Stimulated activated CD4-positive, alpha-beta T cell treated with anti-CD3 and anti-CD28 coated beads, Interleukin-1b, Interleukin-23, amount 100 ng/mL, for 24 hours (primary cell): ENCODE measurements at places on chromosomes 7 and 10.

- DNase-seq = no peak
Measured at GRCh38 chr7:131004371-131004770, 270.4 kb upstream of the KLF14 start.

- no peak for DNase-seq
Measured at GRCh38 chr7:50496569-50496968, 46.4 kb upstream of the FIGNL1 start.

DNA sequence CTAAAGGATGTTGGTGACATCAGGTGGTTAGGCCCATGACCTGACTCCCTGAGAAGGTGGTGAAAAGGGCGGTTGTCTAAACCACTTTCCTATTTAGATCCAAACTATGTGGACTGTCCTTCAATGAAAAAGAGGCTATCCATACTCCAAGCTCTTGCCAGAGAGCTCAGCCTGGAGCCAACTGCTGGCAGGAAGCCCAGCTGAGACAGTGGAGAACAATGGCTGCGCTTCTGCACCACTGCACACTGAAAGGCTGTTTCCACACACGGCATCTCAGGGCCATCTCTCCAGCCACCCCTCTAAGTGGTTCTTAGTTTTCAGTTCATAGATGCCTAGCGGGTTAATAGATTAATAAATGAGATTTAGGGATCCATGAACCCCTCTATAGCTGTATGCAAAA is 488.8 kb upstream of the ZMIZ1 start:
- DNase-seq = no peak

DNA sequence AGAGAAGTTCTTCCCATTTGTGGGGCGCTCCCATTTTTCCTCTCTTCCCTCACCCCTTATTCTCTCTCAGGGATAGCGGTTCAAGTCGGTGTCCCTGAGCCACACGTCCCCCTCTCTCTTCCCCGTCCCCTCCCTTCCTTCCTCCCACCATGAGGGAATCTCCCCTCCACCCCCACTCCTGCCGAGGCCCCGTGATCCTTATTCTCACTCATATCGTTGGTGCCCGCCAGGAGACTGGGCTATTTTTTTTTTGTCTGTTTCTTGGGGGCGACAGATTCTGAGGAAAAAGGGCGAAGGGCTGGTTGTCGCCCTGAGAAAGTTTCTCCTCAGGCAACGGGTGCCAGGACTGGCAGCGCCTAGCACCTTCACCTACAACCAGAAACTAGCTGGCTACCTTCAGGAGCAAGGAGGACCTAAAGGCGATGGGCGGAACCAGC is 723 bp downstream of the ZCWPW1 start:
- no peak for DNase-seq

- no peak for DNase-seq
Measured at GRCh38 chr10:49585387-49585786, 24.7 kb upstream of the SLC18A3 start.

DNA sequence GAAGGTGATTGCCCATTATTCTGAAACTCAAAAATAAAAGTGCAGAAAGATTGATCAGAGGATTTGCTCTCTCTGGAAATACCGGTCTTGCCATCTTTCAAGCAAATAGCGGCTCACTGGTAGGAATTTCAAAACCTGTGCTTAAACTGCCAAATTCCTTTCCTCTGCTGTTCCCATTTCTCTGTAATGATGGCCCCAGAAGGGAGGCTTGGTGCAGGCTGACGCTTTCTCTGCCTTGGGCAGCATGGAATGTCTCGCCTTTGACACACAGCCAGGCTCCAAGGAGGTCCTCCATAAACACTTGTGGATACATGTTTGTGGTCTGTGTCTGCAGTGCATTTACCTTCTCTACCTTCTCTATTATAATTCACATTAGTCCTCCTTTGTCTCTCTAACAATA is 146.8 kb downstream of the HIBADH start:
- DNase-seq = no peak

DNA sequence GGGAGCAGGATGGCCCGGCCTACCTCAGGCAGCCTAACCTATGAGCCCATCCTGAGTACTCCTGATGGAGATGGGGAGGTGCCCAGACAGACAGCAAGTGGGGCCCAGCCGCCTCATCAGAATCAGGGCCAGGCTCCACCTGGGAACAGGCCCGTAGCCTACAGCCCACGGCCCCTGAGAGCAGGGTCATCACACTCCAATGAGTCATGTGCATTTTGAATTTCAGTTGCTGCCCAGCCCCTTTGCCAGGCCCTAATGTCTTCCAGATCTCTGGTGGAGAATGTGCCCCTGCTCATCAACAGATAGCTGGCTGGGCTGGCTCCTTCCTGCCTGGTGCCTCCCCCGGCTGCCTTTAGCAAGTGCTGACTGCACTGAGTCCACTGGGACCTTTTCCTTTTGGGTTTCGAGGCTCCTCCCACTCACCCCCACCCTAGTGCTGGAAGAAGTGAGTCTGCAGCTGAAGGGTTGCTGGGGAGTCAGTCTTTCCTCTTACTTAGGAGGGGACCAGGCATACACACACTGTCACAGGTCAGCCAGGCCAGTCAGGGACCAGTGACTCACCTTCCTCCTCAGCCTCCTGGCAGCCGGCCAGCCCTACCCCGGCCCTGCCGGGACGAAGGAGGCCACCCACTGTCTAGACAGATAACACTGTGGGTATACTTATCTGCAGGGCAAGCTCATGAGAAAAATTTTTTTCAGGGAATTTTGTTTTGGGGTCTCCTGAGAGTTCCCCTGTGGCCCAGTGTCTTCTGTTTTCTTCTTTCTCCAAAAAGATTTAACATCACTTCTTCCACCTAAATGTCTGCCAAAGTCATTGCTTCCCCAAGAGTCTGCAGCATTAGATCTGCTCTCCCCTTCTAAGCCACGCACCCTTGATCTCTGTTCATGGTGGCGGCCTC is 9.1 kb upstream of the ASIC3 start:
- DNase-seq = peak; percentile 36

DNA sequence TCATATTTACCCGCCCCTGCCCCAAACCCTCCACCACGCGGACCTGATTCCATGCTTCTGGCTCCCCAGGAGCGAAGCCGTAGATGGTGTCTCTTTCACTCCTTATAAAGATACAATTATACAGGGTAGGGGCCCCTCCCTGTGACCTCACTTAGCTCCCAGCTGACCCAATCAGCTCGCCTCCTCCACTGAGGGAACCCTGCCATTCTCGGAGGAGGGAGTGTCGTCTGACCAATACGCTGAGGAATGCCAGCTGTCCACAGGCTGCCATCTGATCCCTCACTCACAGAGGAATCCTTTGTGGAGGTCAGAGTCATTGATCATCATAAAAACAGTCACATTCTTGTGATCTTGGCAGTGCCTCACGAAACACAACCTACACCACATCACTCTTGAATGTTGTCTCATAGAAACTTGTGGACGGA is 67.5 kb upstream of the INSIG1 start:
- DNase-seq = no peak

- no peak for DNase-seq
Measured at GRCh38 chr10:101666083-101666482, 28.9 kb downstream of the FBXW4 start.

GRCh38 chr7:86760236-86760635 is 116.5 kb downstream of the GRM3 start:
- no peak for DNase-seq

DNA sequence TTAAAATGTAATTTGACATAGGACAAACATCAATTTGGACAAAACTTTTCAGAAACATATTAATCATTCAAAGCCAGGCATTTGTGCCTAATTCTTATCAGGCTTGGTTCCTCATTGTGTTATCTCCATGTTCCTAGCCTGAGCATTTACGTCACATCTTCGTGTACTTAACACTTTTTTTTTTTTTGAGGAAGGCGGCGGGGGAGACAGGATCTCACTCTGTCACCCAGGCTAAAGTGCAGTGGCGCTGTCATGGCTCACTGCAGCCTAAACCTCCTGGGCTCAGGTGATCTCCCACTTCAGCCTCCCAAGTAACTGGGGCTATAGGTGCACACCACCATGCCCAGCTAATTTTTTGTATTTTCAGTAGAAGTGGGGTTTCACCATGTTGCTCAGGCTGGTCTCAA is 19.8 kb downstream of the HNRNPA2B1 start:
- no peak for DNase-seq

DNA sequence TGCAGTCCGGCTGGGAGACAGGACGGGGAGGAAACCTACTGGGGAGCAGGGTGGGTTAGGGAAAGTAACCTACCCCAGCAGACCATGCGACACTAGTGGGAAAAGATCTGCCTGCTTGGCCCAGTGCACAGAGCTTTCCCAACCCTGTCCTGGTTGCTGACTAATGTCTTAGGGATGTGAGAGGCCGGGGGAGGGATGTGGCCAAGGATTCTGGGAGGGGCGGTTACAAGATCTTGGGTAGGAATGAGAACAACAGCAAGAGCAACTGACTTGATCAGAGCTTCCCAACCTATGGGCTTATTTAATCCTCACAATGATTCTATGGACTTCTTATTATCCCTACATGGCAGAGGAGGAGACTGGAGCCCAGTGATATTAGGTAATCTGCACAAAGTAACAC is 24.0 kb upstream of the EIF5AL1 start:
- no peak for DNase-seq

DNA sequence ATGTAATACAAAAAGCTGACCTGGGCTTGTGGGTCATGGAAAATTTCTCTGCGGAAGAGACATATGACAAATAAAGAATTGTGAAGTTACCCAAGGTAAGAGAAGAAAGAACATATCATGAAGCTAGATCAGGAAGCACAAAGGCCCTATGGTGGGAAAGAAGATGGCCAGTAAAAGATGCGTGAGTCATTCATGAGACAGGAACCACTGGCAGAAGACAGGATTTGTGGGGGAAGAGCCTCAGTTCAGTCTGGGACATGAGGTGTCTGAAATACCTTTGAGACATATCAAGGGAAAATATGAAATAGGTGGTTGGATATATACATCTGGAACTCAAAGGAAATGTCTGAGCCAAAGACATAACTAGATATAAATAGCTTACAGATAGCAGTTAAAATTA is 27.7 kb upstream of the AMPH start:
- no peak for DNase-seq

GRCh38 chr7:108014747-108015682 is 12.1 kb upstream of the LAMB1 start:
- no peak for DNase-seq

GRCh38 chr7:132160611-132161532 is 415.4 kb downstream of the PLXNA4 start:
- no peak for DNase-seq

- DNase-seq = no peak
Measured at GRCh38 chr10:132500781-132501415, 36.7 kb upstream of the INPP5A start.

DNA sequence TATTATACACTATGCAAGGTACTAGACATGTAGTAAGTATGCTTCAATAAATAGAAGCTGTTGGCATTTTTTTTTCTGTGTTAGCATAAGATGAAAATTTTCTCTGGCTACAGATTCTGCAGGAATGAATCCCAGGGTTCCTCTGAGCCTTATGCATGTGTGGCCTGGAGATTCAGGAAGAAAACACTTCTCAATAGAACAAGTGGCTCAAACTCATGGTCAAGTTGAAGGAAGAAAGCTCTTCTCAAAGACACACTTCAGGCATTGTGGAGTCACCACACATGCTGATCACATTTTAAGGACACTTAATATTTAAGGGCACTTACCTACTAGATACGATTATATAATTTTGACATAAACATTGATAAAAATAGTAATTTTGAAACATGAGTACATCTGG is 19.5 kb downstream of the DNAH11 start:
- no peak for DNase-seq

GRCh38 chr10:97726636-97727178 is 10.2 kb upstream of the ZFYVE27 start:
- no peak for DNase-seq

DNA sequence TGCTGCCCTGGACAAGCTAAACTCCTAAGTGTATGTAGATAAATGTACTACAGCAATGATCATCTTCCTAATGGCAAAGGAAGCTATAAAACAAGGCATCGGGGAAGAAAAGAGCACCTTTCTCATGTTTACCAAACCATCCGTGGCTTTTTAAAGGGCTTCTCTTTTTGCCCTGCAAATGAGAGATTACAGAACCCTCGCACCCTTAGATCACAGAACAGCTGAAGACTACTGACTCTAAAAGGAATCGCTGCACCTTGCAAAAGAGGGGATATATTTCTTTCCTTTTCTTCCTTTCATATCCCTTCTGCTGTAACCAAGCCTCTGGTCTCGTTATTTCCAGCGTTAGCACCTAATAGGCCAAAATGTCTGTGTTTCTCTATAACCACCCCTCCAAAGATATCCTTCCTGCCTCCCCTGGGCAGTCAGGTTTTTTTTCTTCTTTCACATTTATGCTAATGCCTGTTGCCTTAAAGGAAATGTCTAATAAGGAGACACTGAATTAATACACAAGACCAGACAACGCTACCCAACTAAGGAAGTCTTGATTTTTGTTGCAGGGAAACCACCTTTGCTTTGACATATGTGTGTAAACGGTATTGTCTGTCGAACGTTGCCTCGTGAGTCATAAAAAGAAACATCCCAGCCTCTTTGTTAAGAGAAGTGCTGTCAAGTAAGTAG is 10.5 kb downstream of the ST8SIA6 start:
- no peak for DNase-seq

DNA sequence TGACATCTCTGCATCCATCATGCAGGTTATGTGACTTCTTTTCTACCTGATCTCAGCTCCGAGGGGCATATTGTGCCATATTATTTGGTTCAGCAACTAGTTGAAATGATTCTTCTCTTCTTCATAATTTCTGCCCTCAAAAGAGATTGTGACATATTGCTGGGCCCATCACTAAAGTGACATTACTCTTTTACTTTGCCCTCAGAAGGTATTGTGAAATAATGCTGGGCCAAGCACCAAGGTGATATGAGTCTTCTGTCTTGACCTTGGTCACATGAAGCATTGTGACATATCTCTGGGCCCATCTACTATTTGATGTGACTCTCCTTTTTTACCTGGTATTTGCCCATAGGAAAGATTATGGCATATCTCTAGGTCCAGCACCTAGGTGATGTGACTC is 33.9 kb upstream of the ZNF107 start:
- DNase-seq = no peak

DNA sequence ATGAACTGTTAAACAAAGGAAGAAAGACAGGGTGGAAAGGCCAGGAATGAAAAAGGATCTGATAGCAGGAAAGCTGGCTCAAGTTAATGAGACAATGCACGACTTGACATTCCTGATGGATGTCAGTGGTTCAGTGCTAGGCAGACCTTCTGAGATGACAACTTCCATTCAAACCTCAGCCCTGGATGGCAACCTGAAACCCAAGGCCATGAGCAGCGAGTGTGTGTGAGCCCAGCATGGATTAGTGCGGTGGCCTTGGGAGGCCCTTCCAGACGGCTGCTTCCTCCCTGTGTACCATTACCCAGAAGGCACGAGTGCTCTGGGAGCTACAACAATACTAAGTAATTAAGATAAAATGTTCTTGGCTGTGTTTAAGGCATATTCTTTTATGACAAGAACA is 18.8 kb downstream of the TRIL start:
- no peak for DNase-seq

- DNase-seq = no peak
Measured at GRCh38 chr10:92381543-92381954, 90.6 kb downstream of the MARCHF5 start.

DNA sequence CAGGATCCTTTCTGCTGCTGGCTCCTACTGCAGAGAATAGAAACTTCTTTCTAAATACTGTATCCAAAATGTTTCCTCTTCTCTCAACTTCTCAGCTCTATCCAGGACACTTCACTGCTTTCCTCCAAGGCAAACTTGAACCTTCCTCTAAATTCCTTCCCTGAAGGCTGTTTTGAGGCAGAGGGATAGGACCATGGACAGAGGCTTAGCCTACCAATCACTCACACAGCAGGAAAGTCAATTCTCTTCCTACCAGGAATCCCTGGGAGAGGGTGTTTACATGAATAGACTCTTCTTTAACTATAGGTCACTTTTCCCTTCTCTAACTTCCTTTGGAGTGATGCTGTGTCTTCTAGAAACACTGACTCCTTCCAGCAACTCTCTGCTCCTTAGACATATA is 115.6 kb upstream of the MKLN1 start:
- DNase-seq = no peak

- no peak for DNase-seq
Measured at GRCh38 chr7:44765579-44766415, 17.1 kb downstream of the ZMIZ2 start.
